Kidney epithelial cell (primary cell): ENCODE measurements at places on chromosomes 3 and 15. TPM values are rescaled to one million over a fixed set of nuclear protein-coding genes. Genes with fewer than 3 reads are reported as not detected.

Gene HGD
- 0.88 and 1.2 TPM in 2 replicates for total RNA-seq

Gene LTF
- total RNA-seq: not detected in 2 replicates

Gene CACNA2D3
- 0.17 and 0.55 TPM in 2 replicates for total RNA-seq

Gene B2M
- total RNA-seq: 853 and 956 TPM in 2 replicates

Gene TRIM59
- total RNA-seq: 13.8 and 20.9 TPM in 2 replicates

Gene UCN2
- 26.1 and 39.1 TPM in 2 replicates for total RNA-seq

Gene UBE2E2
- total RNA-seq: 28.7 and 67.7 TPM in 2 replicates

Gene ZCWPW2
- 0.13 TPM in 1 of 2 replicates, not detected in the other for total RNA-seq

Gene MCF2L2
- 0.84 and 1.9 TPM in 2 replicates for total RNA-seq

Gene SNX4
- total RNA-seq: 29.4 and 37.8 TPM in 2 replicates

Gene MYZAP
- total RNA-seq: 0.21 and 0.27 TPM in 2 replicates

Gene CHDH
- total RNA-seq: 2.5 and 3.3 TPM in 2 replicates

Gene KIF7
- 5.4 and 7.4 TPM in 2 replicates for total RNA-seq

Gene GOLGA6B
- not detected in 2 replicates for total RNA-seq

Gene C15orf40
- total RNA-seq: 9.9 and 21.2 TPM in 2 replicates

Gene ETV5
- 33.1 and 43.1 TPM in 2 replicates for total RNA-seq

Gene SNTN
- not detected in 2 replicates for total RNA-seq

Gene SGO1
- 4.8 and 6.9 TPM in 2 replicates for total RNA-seq

Gene HCLS1
- total RNA-seq: 0.92 and 1.1 TPM in 2 replicates

Gene THRB
- 2.0 and 3.1 TPM in 2 replicates for total RNA-seq

Gene CLDN11
- 2.5 and 2.7 TPM in 2 replicates for total RNA-seq

Gene DPP8
- total RNA-seq: 27.2 and 30.8 TPM in 2 replicates

Gene CEMIP
- under 0.01 and 0.07 TPM in 2 replicates for total RNA-seq

Gene SLTM
- 60.2 and 73.1 TPM in 2 replicates for total RNA-seq

Gene WDR76
- total RNA-seq: 2.1 and 4.5 TPM in 2 replicates

Gene MYL3
- total RNA-seq: 0.54 and 2.7 TPM in 2 replicates

Gene OSTN
- total RNA-seq: 0.04 TPM in 1 of 2 replicates, not detected in the other

Gene SLC28A1
- 0.17 and 0.82 TPM in 2 replicates for total RNA-seq

Gene TWF2
- 159 and 194 TPM in 2 replicates for total RNA-seq

Gene ATG7
- 31.3 and 46.6 TPM in 2 replicates for total RNA-seq

Gene ZNF860
- total RNA-seq: 1.3 and 2.2 TPM in 2 replicates

Gene NEK10
- total RNA-seq: 0.67 and 1.4 TPM in 2 replicates

Gene GALNT15
- total RNA-seq: 0.17 TPM in 1 of 2 replicates, not detected in the other

Gene ALDH1A2
- 23.8 and 29.7 TPM in 2 replicates for total RNA-seq

Gene CCR1
- total RNA-seq: 0.07 TPM in 1 of 2 replicates, not detected in the other

Gene PATL2
- 0.33 TPM in 1 of 2 replicates, not detected in the other for total RNA-seq

Gene PLA2G4D
- not detected in 2 replicates for total RNA-seq

Gene PRR20G
- 0.75 TPM in 1 of 2 replicates, not detected in the other for total RNA-seq

Gene LMAN1L
- not detected in 2 replicates for total RNA-seq

Gene FAM81A
- 0.75 and 2.2 TPM in 2 replicates for total RNA-seq

Gene OR5K2
- not detected in 2 replicates for total RNA-seq
